Hematopoietic multipotent progenitor cell treated with erythropoietin and hydrocortisone succinate and interleukin-3 and kit ligand, for 17 days (in vitro differentiated cells): ENCODE measurements at places on chromosomes 2 and 18.

DNA sequence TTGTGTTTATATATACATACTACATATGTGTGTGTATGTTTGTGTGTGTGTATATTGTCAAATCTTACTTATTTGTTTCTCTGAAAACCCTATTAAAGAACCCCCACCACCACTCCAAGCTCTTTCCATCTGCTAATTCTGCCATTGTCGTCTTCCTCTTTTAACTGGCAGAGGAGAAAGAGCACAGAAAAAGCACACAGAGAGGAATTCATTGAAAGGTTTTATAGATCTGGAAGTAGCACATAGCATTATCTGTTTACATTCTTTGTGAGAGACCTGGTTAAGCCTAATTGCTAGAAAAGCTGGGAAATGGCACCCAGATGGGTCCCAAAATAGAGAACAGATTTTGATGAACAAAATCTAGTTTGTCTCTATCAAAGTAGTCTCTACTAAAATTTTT, 800.0 kb upstream of the PIK3C3 start:
- no peak for DNase-seq

DNA sequence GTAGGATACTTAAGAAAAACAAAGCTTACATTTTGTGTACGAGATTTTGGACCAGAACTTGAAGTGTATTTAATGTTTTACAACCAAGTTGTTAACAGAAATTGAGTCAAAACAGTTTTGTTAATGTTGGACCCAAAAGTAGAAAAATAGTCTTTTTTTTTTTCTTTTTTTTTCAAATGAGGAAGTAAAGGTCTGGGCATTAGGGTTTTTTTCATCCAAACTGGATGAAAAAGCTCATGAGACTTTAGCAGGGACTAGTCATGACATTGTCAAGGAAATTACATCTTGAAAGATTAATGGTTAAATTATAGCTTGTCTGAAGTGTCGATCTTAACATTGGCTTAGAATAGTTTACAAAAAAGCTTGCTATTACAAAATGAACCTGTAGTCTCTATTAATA, 32.3 kb downstream of the CCNT2 start:
- no peak for DNase-seq

DNA sequence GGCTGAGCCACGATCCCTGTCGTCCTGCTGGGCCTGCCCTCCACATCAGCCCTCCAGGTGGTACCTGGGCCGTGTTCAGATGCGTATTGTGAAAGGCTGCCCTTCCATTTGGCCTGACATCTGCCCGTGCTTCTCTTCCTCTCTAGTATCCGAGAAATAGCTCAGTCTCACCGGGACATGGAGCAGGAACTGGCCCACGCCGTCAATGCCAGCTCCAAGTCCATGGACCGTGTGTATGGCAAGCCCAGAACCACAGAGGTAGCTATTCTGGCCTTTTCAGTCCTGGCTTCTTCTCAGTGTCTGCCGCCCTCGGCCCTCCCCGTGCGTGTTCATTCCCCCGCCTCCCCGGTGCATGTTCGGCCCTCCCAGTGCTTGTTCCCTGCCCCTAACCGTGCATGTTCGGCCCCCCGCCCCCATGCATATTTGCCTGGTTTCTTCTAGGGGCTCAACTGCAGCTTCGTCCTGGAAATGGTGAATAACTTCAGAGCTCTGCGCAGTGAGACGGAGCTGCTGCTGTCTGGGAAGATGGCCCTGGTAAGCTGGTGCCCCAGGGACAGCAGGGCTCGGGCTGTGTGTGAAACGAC, 104.3 kb downstream of the USP40 start:
- DNase-seq, result no peak

DNA sequence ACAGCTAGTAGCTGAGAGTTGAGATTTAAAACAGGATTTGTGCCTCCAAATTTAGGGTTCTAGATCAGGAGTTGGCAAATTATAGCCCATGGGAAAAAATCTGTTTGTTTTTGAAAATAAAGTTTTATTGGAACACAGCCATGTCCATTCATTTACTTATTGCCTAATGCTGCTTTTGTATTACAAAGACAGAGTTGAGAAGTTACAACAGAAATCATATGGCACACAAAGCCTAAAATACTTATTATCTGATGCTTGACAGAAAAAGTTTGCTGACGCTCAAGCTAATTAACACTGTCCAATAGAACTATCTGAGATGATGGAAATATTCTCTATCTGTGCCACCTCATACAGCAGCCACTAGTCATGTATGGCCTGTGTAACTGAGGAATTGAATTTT, 229.1 kb upstream of the RASGRP3 start:
- DNase-seq, result no peak

DNA sequence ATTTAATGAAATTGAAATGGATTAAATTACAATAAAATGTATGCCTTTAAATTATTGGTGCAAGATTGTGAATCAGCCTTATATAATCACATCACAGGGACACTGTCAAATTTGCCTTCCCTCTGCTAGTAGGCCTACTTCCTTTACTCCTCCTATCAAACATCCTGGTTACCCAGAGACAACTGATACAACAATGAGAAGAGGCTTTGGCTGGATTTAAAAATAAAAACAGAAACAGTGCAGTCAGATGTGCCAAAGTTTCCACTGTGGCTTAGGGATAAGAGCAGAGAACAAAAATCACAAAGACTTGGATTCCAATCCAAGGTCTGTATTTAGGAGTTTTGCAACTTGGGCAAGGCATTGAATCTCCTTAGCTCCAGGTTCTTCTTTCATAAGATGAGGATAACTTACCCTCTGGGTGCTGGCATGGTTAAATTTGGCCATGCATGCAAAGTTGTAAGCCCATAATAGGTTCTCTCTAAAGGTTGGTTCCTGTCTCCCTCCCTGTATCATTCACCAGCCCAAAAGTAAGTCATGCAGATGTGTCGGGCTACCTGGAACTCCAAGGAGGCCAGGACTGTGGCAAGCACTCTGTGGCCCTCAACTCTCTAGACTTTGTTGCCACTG, 99.3 kb upstream of the LRATD1 start:
- DNase-seq, result no peak

DNA sequence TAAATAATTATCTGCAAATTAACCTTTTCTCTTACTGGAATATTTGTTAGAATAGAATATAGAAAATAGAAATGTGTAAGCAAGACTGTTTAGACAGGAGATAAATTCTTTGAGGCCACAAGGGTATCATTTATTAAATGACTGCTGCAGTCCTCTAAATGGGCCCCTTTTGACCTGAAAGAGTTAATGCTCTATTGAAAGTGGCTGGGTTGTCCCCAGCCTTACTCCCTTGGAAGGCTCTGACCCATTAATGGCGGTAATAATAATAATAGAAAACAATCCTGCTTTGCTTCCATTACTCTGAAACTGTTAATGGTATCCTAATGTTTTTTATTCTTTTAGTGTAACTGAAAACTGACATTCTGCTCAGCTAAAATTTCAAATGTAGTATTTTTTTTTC, 398.0 kb upstream of the NRP2 start:
- no peak for DNase-seq

DNA sequence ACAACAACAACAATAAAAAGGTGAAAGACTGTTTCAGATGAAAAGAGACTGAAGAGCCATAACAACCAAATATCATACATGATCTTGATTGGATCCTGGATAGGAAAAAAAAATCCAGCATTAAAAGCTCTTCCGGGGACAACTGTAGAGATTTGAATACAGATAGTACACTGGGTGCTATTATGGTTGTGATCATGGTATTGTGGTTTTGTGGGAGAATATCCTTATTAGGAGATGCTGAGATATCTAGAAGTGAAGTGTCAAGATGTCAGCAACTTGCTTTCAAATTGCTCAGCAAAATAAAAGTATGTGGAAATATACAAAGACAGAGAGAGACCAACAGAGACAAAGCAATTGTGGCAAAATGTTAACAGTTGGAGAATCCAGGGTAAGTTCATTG, 15.5 kb upstream of the SPATA3 start:
- no peak for DNase-seq

- DNase-seq, result no peak
Observed at GRCh38 chr2:208415897-208416296, 9.3 kb downstream of the PTH2R start.

GRCh38 chr2:123720760-123721159, 304.3 kb upstream of the CNTNAP5 start:
- DNase-seq, result no peak

GRCh38 chr18:78713069-78713468, 266.5 kb upstream of the SALL3 start:
- no peak for DNase-seq

DNA sequence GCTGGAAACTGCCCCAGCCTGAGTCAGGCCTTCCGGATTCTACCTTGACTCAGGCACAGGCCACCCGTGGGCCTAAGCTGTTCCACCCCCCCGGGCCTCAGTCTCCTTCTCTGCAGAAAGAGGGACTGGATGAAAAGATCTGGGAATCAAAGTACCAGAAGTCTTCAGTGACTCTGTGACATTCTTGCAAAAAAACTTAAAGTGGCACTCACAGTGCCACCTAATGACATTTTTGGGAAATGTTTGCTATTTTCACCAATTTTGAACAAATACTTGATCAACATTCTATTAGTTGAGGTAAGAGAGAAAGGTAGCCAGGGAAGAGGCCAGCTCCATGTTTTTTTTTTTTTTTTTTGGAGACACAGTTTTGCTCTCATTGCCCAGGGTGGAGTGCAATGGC, 48.3 kb upstream of the ACAA2 start:
- no peak for DNase-seq

- DNase-seq, result no peak
Observed at GRCh38 chr2:233831011-233831721, 23.2 kb downstream of the HJURP start.

DNA sequence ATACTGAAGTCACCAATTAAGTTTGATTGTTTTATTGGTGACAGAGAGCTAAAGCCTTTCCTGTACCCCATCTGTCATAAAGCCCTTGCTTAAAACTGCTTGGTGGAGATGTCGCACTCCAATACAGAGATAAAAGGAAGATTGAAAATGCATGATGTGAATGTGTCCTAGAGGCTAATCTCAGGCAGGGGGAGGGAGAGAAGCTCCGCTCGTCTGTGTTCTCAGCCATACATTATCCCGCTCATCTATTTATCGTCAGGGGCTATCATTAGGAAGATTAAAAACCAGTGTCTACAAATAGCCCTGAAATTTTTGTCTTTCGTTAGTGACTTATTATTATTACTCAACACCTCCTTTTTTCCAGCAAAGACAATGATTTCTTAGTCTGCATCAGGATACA, 110.3 kb downstream of the CMPK2 start:
- no peak for DNase-seq

DNA sequence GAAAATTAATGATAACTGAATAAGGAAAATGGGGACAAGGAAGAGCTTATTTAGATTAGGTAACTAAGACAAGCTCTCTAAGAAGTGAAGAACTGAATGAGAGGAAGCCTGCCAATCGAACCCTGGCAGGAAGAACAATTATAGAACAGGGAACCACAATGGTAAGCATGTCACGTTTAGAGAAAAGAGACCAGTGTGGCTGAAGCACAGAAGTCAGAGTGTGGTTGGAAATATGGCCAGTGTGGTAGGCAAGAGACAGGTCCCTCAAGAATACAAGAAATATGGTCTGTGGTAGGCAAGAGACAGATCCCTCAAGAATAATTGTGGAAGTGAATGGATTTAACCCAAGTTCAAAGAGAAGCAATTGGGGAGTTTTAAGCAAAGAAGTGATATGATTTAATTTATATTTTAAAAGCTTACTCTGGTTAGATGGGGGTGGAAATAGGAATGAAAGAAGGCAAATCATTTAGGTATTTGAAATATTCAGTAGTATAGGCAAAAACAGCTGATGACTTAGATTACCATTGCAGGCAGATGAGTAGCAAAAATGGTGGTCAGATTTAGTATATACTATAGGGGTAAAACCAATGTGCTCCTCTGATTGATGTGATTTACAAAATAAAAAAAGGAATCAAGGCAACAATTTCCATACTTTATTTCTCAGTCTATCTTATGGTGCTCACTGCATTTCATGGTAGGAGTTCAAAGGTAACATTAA, 38.8 kb upstream of the ERMN start:
- DNase-seq, result no peak

DNA sequence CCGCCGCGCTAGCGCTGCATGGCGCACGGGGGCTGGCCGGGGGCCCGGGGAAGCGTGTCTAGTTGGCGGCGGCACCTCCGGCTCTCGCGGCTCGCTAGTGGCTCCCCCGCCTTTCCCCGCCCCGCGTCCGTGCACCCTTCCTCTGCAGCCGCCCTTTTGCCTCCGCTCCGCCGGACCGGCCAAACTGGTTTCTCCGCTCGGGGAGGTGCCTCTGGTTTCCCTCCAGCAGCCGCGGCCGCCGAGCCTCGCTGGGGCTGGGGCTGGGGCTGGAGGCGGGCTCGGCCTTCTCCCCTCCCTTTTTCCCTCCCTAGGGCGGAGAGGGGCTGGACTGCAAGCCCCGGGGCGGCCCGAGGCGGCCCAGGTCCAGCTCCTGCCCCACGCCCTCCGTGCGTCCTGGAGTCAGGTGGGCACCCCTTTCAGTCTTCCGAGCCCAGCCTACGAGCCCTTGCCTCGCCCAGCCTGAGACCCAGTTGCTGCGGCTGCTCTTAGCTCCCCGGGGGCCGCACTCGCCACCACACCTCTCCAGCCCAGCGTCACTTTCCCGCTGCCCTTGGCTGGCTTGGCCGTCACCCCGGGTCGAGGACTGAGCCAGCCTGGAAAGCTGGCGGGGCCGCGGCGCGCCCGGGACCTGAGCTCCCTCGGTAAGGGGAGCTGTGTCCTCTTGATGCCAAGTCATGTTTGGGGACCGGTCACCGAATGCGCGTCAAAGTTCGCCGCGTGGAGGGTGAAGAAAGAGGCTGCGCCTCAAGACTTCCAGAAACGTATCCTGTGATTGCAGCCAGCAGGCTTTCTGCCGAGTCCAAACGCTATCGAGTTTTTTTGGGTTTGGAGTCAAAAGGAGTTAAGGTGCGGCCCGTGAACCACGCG, at the start of gene ATP8B1:
ATP8B1 (minus strand) TSS at position 213 of the 867 bp plus-strand sequence. CDS start 71,508 bp downstream, outside the sequence.
- DNase-seq, result no peak

DNA sequence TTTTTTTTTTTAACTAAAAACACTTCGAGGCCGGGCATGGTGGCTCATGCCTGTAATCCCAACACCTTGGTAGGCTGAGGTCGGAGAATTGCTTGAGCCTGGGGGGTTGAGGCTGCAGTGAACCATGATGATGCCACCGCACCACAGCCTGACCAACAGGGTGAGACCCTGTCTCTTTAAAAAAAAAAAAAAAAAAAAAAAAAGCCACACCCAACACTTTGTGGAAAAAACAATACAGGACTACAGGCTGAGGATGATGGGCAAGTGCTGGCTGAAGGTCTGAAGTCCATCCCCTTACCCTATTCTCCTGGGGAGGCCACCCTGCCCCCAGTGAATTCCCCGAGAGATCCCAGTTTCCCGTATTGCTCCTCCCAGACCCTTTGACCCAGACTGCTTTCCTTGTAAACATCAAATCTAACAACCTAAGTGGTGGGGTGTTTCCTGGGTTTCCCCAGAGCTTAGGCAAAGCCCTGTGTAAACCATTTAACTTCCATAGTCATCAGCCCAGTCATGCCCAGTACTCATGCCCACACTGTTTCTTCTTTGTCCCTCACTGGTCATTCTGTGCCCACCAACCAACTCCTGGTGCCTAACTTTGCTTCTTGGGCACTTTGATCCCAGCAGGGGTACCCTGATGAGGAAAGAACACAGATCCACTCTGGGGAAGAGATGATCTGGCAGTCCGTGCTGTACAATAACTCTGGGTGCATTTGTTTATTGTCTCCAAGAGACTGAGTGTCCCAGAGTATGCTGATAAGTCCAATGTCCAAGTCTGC, 5.8 kb upstream of the TMEM37 start:
- DNase-seq, result no peak

- no peak for DNase-seq
Observed at GRCh38 chr2:18619091-18619490, 29.7 kb upstream of the NT5C1B start.
